ENCODE measurements at places on chromosomes 1 and 21. TPM values are rescaled to one million over a fixed set of nuclear protein-coding genes. Genes with fewer than 3 reads are reported as not detected.
A peak's percentile ranks its signal among the peaks of the same experiment; 100 is the strongest.

GRCh38 chr21:38913120-38913892 lies 107.6 kb downstream of the ETS2 start:
- peak; percentile 91 for DNase-seq

The KRTAP12-2 gene
- not detected for total RNA-seq

DNA sequence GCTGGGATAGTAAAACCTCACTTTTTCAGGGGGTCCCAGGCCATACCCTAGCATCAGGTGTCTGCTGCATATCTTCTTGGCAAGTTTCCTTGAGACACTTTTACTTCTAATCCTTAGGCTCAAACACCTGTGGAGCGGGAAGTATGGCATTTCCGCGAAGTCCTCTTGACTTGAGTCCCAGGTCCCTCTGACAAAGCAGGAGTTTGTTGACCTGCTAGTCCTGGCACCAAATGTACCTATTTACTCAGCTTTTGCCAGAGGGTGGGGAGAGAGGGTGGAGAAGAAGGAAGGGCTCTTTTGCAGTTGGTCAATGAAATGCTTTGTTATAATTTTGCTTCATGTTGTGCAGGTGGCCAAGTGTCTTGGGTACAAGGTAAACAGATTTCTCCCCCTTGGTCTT lies 59.7 kb downstream of the CLIC6 start:
- DNase-seq: no peak

- DNase-seq: no peak
These were observed 13.0 kb downstream of the C1orf146 start for GRCh38 chr1:92230736-92231135.

GRCh38 chr1:182404781-182405180 lies 4.3 kb upstream of the TEDDM1 start:
- no peak for DNase-seq

DNA sequence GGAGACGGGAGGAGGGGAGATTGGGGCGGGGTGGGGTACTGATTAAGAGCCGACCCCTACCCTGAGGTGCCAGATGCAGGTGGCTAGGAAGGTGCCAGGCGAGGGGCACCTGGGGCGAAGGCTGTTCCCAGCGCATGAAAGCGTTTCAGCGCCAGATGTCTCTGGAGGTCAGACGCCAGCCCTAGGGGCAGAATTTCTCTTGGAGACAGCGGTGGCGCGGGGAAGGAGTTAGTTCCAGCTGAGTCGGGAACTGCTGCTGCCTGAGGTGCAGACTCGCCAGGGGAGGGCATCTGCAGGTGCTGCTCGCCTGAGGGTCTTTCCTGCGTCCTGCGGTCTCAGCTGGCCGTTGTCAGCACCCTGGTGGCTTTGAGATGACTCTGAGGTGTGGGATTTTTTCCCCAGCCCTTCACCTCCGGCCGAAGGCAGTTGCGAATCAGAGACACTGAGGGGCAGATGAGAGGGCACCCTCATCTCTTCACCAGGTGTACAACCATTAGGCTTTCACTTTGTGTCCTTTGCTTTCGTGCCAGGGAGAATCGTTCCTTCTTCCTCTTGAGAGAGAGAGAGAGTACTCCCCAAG lies 539 bp downstream of the CGN start:
- DNase-seq: peak; percentile 72

DNA sequence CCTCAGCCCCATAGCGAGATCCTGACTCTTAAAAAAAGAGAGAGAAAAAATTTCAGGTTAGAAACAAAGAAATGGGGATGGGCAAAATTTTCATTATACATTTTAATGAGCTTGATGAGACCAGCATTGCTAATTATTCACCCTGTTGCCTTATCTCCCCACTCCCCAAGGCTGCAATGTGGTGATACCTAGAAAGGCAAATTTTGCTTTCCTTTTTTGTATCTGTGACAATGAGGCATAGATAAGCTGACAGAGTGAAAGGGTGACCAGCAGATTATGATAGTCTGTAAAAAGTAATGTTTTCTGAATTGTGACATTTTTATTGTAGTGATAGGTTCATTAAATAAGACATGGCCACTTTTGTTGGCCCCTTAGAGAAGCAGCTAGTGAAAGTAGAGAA lies 12.9 kb downstream of the SRRM1 start:
- DNase-seq: no peak

All from sigmoid colon (tissue), 7 donors.